ENCODE measurements at places on chromosomes 6 and 20.

GRCh38 chr20:39736434-39737327, 774.5 kb downstream of the DHX35 start:
- no peak overlapping the region for H3K27ac ChIP-seq
- H3K4me1 ChIP-seq: no peaks in the 10 kb centered on the region
- DNase-seq: no peak
- peaks cover 5% of the 10 kb centered on the region for H3K27me3 ChIP-seq

DNA sequence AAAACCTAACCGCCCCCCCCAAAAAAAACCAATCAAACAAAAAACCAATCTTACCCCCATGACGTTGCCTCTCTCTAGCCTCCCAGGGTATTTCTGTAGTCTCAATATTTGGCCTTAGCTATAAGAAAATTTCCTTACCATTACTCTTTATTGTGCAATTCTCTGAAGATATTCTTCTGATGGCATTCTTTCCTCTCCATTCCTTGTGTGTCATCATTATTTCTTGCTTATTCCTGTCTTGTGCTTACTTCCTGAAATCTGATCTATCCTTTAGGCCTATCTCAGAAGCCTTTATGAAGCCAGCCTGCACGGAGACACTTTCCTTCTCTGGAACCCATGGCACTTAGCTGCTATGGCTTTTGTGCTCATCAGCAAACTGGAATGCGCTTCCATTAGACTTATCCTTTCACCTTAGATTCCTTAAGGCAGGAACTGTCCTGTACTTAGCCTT, 65.9 kb upstream of the DDR1 start:
- H3K27me3 ChIP-seq: no peaks in the 10 kb centered on the region
- H3K27ac ChIP-seq: peak overlapping the region; percentile 68
- H3K4me1 ChIP-seq: peaks cover 30% of the 10 kb centered on the region
- no peak overlapping the region for H3K4me3 ChIP-seq
- no peaks in the 10 kb centered on the region for H3K36me3 ChIP-seq

- no peaks in the 10 kb centered on the region for H3K36me3 ChIP-seq
- no peak overlapping the region for H3K27ac ChIP-seq
- H3K4me3 ChIP-seq: no peak overlapping the region
- peaks cover 61% of the 10 kb centered on the region for H3K27me3 ChIP-seq
Observed at GRCh38 chr20:45223136-45223535, 2.0 kb downstream of the SEMG2 start.

GRCh38 chr6:123986938-123987337, 183.3 kb downstream of the NKAIN2 start:
- no peaks in the 10 kb centered on the region for H3K27me3 ChIP-seq
- no peak for DNase-seq
- no peaks in the 10 kb centered on the region for H3K4me1 ChIP-seq
- H3K27ac ChIP-seq: no peak overlapping the region
- H3K4me3 ChIP-seq: no peak overlapping the region

DNA sequence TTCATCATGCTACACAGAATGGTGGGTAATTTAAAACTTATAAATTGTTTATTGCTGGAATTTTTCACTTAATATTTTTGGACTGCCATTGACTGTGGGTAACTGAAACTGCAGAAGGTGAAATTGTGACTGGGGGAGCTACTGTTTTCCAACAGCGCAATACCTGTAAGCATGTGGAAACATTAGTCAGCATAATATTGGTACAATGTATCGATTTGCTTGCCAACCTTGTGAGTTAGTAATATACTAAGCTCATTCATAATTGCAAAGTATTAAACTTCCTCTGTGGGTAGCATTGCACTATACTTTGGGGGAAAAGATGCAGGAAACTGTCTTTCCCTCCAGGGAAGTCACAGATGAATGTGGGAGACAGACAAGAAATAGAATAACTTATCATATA, 766.5 kb downstream of the HDGFL1 start:
- H3K4me3 ChIP-seq: no peak overlapping the region
- no peak for DNase-seq
- no peak overlapping the region for H3K27ac ChIP-seq
- H3K27me3 ChIP-seq: no peaks in the 10 kb centered on the region
- H3K4me1 ChIP-seq: no peaks in the 10 kb centered on the region

- H3K36me3 ChIP-seq: no peaks in the 10 kb centered on the region
- no peak overlapping the region for H3K4me3 ChIP-seq
- no peaks in the 10 kb centered on the region for H3K27me3 ChIP-seq
- no peak overlapping the region for H3K27ac ChIP-seq
- no peaks in the 10 kb centered on the region for H3K4me1 ChIP-seq
Observed at GRCh38 chr20:54950304-54950703, 474.9 kb downstream of the DOK5 start.

GRCh38 chr6:45637611-45638257, 260.0 kb upstream of the SUPT3H start:
- DNase-seq: no peak
- peaks cover 5% of the 10 kb centered on the region for H3K4me1 ChIP-seq
- no peak overlapping the region for H3K27ac ChIP-seq
- no peaks in the 10 kb centered on the region for H3K36me3 ChIP-seq

- H3K36me3 ChIP-seq: no peaks in the 10 kb centered on the region
- no peaks in the 10 kb centered on the region for H3K27me3 ChIP-seq
Observed at GRCh38 chr6:3850451-3851203, 1.5 kb downstream of the FAM50B start.

GRCh38 chr6:139173822-139174221, 38.9 kb downstream of the HECA start:
- no peak for DNase-seq
- H3K4me1 ChIP-seq: peaks cover 65% of the 10 kb centered on the region
- H3K27ac ChIP-seq: peak overlapping the region; percentile 88

DNA sequence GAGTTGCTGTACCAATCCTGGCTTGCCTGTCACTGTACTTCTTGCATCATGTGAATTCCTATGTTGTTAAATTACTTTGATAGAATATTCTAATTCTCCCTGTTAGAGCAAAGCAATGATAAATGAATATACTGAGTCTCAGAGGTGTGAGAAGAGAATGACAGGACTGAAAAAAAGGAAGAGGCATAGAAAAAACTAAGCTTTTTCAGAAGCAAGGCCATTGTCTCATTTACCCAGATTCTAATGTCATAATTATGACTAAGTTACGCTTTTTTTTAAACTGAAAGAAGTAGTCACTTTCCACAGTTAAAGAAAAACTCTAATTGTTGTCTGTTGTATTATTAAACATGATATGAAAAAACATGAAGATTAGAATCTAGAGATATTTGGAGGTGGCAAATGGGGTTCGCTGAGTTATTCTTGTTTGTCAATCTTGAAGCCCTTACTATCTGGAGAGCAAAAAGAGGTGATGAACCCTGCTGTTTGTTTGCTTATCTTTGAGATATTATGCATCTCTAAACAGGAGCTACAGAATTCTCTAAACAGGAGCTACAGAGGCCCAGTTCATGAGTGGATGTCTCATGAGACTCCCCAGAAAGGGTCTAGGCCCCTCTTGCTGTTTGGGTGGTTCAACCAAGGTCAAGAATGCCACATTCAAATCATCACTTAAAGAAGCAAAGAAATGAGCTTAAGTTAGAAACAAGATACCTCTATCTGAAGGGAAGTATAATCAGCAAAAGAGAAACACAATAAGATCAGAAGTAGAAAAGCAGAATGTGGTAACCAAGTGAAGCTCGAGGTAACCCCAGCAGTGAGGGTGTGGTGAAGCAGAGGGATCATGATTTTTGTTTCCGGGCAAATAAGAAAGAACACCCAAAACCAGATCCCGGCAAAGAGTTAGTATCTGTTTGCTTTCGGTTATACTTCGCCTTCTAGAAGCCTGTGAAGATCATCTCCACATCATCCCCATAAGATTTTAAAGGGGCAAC, 33.3 kb upstream of the THEMIS start:
- peaks cover 59% of the 10 kb centered on the region for H3K4me1 ChIP-seq
- H3K27me3 ChIP-seq: no peaks in the 10 kb centered on the region
- peak; percentile 83 for DNase-seq
- no peaks in the 10 kb centered on the region for H3K36me3 ChIP-seq
- H3K4me3 ChIP-seq: peak overlapping the region; percentile 76

- peaks cover 1% of the 10 kb centered on the region for H3K4me1 ChIP-seq
- no peaks in the 10 kb centered on the region for H3K36me3 ChIP-seq
- no peak for DNase-seq
- H3K27ac ChIP-seq: peak overlapping the region; percentile 13
- H3K27me3 ChIP-seq: peaks cover 28% of the 10 kb centered on the region
Observed at GRCh38 chr20:63309261-63310071, 16.5 kb downstream of the COL20A1 start.
